ENCODE measurements at places on chromosomes 16 and 17.

- no peaks in the 10 kb centered on the region for H3K4me1 ChIP-seq
- H3K27me3 ChIP-seq = peaks cover 7% of the 10 kb centered on the region
- no peaks in the 10 kb centered on the region for H3K36me3 ChIP-seq
These were observed 13.4 kb downstream of the UBALD1 start for GRCh38 chr16:4601036-4601863.

DNA sequence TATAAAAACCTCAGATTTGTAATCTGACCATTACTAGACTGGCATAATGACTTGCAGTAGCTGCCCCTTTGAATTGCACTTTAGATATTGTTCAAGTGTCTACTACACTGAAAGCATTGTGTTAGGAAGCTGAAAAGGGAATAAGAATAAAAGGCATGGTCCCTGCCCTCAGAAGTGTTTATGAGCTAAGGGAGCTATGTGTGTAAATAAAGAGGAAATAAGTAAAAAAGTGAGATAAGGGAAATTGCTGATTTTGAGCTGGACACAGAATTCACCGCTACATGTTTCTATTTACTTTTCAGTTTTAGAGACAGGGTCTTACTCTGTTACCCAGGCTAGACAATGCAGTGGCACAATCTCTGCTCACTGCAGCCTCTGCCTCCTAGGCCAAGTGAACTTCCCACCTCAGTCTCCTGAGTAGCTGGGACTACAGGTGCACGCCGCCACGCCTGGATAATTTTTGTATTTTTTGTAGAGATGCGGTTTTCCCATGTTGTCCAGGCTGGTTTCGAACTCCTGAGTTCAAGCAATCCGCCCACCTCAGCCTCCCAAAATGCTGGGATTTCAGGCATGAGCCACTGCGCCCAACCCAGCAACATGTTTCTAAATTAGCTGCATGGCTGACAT, 57.0 kb downstream of the GRB2 start:
- no peaks in the 10 kb centered on the region for H3K27me3 ChIP-seq
- H3K4me3 ChIP-seq = no peak overlapping the region
- H3K4me1 ChIP-seq = peaks cover 16% of the 10 kb centered on the region
- no peak overlapping the region for H3K27ac ChIP-seq

DNA sequence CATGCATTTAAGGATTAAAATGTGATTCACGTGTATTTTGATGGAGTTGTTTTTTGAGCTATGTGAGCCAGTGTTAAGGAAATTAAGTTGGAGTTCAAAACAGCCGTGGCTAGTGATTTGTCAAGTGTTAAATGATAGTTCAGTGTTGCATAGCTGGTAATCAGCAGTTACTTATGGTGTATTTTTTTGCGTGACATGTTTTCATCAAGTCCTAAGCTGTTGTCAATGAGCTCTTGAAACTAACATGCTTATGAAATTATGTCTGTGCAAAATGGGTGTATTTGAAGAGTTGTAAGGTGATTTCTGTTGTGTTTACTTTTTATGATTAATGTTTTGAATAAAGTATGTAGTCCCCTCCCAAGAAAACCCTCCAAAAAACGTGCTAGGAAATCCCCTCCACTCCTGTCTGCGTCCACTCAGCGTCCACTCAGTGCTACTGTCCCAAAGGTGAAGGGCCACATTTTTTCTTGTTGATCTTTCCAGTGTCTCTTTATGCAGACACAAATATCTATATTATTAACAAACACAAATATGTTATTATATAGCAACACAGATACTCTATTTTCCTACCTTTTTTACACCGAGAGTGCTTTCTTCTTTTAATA, 30.0 kb downstream of the USP10 start:
- DNase-seq = no peak
- H3K36me3 ChIP-seq = no peaks in the 10 kb centered on the region
- H3K4me3 ChIP-seq = peak overlapping the region; percentile 40
- H3K4me1 ChIP-seq = peaks cover 27% of the 10 kb centered on the region
- no peaks in the 10 kb centered on the region for H3K27me3 ChIP-seq

- H3K4me3 ChIP-seq = no peak overlapping the region
- peaks cover 10% of the 10 kb centered on the region for H3K36me3 ChIP-seq
- H3K4me1 ChIP-seq = no peaks in the 10 kb centered on the region
- no peaks in the 10 kb centered on the region for H3K27me3 ChIP-seq
- no peak overlapping the region for H3K27ac ChIP-seq
- DNase-seq = peak; percentile 81
These were observed 223.8 kb downstream of the LGALS9B start for GRCh38 chr17:20243524-20243923.

DNA sequence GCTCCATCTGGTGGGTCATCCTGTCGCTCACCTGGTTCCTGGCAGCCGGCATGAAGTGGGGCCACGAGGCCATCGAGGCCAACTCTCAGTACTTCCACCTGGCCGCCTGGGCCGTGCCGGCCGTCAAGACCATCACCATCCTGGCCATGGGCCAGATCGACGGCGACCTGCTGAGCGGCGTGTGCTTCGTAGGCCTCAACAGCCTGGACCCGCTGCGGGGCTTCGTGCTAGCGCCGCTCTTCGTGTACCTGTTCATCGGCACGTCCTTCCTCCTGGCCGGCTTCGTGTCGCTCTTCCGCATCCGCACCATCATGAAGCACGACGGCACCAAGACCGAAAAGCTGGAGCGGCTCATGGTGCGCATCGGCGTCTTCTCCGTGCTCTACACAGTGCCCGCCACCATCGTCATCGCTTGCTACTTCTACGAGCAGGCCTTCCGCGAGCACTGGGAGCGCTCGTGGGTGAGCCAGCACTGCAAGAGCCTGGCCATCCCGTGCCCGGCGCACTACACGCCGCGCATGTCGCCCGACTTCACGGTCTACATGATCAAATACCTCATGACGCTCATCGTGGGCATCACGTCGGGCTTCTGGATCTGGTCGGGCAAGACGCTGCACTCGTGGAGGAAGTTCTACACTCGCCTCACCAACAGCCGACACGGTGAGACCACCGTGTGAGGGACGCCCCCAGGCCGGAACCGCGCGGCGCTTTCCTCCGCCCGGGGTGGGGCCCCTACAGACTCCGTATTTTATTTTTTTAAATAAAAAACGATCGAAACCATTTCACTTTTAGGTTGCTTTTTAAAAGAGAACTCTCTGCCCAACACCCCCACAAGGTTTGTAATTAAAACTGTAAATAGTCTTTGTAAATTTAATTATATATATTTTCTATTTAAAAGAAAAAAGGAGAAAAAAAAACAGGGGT, 1.7 kb downstream of the FZD2 start:
- peak overlapping the region; percentile 66 for H3K27ac ChIP-seq
- H3K4me1 ChIP-seq = peaks cover 30% of the 10 kb centered on the region
- peak overlapping the region; percentile 76 for H3K4me3 ChIP-seq
- peaks cover 3% of the 10 kb centered on the region for H3K36me3 ChIP-seq
